Activated T-helper 2 cell treated with anti-CD3 and anti-CD28 coated beads, Interferon-gamma antibody, Interleukin-2, Interleukin-4, amounts not matched to agents 10 μg/mL and 5 μg/mL and 100 μg/mL, durations not matched to agents 14 hours and 24 hours and 36 hours (primary cell): ENCODE measurements at places on chromosomes 7 and 10.

GRCh38 chr7:127239814-127240213, 12.9 kb downstream of the GRM8 start:
- DNase-seq = no peak

- no peak for DNase-seq
Observed at GRCh38 chr10:89224739-89225443, 17.8 kb upstream of the CH25H start.

- no peak for DNase-seq
Observed at GRCh38 chr10:102404361-102405107, 9.0 kb downstream of the NFKB2 start.

- no peak for DNase-seq
Observed at GRCh38 chr10:132570771-132571649, 33.4 kb downstream of the INPP5A start.

GRCh38 chr10:1293157-1293556, 237.0 kb downstream of the WDR37 start:
- DNase-seq = no peak

DNA sequence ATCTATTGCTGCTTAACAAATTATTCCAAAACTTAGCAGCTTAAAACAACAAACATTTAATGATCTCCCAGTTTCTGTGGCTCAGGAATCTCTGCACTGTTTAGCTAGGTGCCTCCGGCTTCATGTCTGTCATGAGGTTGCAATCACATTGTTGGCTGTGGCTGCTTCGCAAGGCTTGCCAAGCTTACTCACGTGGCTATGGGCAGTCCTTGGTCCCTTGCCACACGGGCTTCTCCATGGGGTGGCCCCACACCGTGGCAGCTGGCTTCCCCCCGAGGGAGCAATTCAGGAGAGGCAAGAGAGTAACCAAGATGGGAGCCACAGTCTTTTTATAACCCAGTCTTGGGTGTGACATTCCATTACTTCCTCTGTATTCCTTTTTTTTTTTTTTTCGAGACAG, 67.4 kb downstream of the NEURL1 start:
- DNase-seq = no peak

DNA sequence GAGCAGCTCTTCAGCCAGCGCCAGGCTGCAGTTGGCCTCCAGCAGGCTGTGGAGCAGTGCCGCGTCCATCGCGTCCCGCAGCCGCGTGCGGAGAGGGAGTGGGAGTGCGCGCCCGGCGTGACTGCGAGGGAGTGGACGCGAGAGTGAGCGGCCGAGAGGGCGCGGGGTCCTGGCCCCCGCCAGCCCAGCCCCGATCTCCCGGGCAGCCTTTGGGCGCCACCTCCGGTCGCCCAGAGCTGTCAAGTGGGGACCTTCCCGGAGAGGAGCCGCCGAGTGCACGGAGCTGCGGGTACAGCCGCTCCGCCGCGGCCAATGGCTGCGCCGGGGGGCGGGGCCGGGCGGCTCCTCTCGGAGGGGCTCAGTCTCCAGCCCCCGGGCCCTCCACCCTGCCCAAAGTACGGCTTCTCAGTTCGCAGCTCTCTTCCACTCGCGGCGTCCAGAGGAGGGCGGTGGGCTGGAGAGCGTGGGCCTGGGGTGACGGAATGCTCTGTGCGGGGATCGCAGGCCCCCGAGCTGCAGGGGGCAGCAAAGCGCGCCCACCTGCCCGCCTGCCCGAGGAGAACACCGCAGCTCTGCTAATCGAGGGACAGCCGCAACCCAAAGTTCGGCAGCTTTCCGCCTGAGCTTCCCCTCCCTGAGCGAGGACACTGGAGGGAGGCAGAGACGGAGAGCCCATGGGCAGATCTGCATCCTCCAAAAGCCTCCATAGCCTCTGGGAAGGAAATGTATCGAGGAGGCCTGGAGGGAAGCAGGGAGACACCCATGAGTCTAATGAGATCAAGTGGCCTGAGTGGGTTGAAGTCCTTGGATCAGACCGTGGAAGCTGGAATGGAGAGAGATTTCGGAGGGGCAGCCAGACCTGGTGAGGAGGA, at the start of gene CRHR2:
Gene CRHR2, minus strand, starts transcription at position 245 of the 872 bp plus-strand sequence. Its CDS starts 176 bp downstream, at position 69.
- DNase-seq = no peak

DNA sequence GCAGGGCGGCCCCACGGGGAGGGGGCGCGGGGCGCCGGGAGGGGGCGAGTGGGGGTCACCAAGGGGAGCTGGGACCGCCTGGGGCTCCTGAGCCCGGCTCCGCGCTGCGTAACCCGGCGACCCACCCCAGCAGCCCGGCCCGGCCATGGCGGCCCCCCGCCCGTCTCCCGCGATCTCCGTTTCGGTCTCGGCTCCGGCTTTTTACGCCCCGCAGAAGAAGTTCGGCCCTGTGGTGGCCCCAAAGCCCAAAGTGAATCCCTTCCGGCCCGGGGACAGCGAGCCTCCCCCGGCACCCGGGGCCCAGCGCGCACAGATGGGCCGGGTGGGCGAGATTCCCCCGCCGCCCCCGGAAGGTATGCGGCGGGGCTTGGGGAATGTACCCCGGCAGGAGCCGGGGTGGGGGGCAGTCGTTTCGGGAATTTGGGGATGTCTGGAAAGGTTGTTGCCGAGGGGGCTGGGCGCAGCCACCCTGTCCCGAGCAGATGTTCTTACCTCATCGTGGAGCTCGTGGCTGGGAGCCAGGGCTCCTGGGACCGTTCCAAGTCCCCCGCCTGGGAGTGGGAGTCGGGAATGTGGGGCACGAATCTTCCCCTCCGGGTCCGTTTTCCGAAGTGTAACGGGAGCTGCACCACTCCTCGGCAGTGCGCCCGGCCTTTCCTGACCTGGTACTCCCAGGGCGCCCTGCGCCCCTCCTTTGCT, 431 bp downstream of the ZYX start:
- no peak for DNase-seq

GRCh38 chr7:33762911-33763306, 142.4 kb upstream of the BMPER start:
- DNase-seq = no peak

DNA sequence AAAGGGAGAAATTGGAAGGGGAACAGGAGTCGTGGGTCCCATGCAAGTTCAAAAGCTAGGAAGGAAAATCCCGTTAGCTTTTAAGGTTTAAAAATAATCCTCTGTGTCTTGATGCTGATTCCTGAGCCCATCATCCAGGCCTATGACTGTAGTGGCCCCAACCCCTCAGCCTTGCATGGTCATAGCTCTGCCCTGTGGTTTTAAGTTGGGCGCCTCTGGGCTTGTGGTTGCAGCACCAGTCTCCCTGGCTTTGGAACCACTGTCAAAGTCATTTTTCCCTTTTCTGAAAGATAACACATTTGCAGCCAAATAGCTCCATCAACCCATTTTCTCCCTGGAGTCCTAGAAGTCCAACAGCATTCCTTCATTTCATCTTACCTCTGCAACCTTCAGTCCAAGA, 13.6 kb downstream of the TMEM236 start:
- DNase-seq = no peak

DNA sequence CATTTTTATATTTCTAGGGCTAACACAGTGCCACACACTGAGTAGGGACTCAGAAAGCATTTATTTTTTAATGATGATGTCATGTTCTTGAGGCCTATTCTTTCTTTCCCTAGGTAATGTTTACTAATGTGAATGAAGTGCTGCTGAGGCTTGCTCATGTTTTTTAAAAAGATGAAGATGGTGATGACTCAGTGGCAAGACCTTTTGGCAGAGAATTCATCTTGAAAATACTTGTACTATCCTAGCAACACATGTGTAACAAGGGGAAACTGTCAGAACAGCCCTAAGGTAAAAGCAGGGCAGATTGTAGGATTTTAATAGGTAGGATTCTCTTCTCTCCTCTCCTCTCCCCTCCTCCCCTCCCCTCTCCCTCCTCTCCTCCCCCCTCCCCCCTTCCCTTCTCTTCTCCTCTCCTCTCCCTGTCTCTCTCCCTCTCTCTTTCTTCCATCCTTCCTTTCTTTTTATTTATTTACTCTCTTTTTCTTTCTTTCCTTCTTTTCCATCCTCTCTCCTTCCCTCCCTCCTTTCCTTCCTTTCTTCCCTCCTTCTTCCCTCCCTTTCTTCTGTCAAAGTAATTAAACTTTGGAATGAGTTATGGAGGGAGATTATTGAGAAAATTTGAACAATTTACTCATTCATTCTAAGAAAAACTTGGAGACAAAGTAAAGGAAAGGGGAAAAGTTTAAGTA, 75.3 kb downstream of the ZNF92 start:
- DNase-seq = no peak
